ENCODE measurements at places on chromosomes 16 and 17.

DNA sequence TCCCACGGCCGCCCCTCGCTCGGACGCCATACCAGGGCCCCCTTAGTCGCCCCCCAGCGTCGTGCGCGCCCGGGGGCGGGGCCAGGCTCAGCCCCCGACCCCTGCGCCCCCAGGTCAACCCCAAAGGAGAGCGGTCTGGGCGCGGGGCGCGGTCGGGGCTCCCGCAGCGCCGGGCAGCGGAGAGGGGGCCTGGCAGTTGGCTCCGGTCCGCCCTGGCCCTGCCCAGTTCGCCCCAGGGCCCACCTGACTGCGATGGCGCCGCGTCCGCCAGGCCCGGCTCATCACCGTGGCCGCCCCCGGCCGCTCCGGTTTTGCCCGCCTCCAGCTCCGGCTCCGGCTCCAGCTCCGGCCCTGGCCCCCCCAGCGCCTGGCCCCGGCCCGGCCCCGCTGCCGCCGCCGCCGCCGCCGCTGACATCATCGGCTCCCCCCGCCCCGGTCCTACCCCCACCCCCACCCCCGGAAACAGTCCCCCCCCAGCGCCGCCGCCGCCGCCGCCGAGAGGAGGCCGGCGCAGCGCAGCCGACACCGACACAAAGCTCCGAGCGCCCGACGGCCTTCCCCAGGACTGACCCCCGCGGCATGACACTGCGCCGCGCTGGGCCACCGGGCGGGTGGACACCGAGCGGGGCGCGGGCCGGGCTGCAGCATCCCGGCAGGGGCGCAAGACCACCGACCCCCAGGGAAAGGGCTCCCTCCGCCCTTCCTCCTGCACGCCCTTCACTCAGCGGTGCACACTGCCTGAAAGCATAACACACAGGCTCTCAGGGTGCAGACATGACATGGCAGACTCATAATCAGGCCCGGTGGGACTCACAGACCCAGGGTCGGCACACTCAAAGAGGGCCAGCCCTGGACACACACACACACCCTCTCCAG, at the start of gene ZBTB4:
Gene ZBTB4, minus strand, starts transcription at position 419 of the 876 bp plus-strand sequence. CDS start 12,830 bp downstream, outside the sequence.
- DNase-seq = no peak

- DNase-seq = no peak
Observed at GRCh38 chr16:79823639-79824038, 223.1 kb upstream of the MAF start.

GRCh38 chr16:69413045-69413664, 11.3 kb upstream of the CYB5B start:
- DNase-seq = no peak

GRCh38 chr16:6926341-6926740, 406.3 kb upstream of the RBFOX1 start:
- DNase-seq = no peak

DNA sequence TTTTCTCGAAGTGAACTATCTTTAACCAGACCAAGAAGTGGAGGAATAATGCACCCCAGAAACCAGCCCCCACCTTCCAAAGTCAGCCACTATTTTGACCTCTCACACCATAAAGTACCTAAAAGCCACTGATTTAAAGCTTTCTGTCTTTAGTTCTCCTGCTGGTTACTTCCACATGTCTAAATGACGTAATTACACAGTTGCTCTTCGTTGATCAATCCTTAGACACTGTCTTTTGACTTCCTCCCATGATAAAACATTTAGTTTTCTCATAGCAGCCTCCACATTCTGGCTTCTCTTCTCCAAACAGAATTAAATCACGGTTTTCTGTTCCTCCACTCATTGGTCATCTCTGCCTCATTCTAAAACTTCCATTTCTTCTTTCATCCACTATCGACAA, 294.4 kb upstream of the N4BP1 start:
- DNase-seq = no peak

DNA sequence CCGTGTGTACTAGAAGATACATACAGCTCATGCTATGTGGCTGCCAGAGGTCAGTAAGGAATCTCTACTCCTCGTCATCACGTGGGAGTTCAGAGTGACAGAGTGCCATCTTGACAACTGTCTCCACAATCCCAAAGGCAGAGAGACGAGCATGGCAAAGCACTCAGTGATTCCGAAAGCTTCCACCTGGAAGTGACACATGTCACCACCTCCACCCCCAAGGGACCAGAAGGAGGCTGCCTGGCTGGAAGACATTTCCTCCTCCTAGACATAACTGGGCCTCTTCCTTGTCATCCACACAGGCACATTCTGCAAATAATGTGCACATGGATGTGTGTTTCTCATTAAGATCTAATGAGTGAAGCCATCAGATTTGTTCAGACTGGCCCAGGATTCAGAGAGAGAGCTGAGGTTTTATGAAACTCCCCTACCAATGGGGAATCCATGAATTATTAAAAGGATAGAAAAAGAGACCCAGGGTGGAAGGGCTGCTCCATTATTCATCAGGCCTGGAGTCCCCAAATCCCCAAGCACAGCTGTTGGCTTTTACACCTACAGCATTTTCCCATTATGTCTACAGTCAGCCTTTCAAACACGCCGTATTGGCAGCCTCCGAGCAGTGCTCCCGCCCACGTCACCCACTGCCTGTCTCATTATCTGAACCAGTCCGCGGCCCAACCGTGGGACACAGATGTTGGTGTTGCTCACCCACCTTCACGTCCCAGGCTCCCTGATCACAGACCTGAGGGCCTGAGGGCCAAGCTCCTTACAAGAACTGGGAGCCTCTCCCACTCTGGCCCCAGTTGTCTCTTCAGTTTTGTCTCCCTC, 3.3 kb upstream of the CACNG5 start:
- DNase-seq = no peak

DNA sequence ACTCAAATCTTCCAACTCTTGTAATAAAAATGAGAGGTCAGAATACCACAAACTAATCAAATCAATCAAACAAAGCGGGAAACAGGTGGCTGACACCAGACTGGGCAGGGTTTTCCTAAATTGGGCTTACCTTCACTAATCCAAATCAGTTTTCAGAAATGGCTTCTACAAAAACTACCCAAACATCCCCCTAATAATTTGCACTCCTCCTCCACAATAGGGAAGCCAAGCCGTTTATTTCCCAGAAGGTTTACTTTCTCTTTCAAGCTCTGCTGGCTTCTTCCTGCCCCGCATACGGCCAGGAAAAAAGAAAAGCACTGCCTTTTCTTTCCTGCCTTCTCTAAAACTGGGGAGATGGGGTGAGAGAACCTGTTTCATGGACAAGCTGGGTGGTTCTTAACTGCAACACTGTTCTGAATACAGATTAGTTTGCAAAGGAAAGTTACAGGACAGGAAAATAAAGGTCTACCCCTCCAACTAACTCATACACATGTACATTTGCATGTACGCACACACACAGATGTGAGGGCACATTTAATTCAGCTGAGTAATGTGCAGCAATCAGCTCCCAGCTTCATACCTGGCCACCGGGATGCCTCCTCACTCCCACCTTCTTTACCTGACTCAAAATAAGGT, 9.2 kb downstream of the STAT3 start:
- no peak for DNase-seq

- DNase-seq = no peak
Observed at GRCh38 chr17:73823684-73824083, 179.4 kb upstream of the SDK2 start.

GRCh38 chr16:56965149-56966092, 3.7 kb downstream of the CETP start:
- no peak for DNase-seq

- DNase-seq = no peak
Observed at GRCh38 chr16:54140057-54140787, 146.4 kb downstream of the IRX3 start.

Measured in NCI-H446 (cell line).